AG09309 (cell line): ENCODE measurements at places on chromosomes 16 and 17.
A peak's percentile ranks its signal among the peaks of the same experiment; 100 is the strongest.

DNA sequence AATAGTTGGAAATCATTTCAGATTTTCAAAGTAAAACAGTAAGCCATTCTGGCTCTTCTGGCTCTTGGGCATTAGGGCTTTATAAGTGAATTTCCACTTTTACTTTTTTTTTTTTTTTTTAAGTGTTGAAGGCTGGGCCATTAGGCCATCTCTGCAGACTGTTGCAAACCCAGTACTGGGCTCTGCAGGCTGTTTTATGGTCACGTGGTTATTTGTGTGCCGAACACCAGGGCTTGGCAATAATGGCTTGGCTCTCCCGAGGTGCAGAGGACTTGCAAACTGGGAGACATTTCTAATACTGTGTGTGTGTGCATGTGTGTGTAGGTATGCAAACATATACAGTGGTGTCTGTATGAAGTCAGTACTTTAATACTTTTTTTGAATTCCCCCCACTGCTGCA is 194.9 kb upstream of the CDH5 start:
- no peak for DNase-seq

DNA sequence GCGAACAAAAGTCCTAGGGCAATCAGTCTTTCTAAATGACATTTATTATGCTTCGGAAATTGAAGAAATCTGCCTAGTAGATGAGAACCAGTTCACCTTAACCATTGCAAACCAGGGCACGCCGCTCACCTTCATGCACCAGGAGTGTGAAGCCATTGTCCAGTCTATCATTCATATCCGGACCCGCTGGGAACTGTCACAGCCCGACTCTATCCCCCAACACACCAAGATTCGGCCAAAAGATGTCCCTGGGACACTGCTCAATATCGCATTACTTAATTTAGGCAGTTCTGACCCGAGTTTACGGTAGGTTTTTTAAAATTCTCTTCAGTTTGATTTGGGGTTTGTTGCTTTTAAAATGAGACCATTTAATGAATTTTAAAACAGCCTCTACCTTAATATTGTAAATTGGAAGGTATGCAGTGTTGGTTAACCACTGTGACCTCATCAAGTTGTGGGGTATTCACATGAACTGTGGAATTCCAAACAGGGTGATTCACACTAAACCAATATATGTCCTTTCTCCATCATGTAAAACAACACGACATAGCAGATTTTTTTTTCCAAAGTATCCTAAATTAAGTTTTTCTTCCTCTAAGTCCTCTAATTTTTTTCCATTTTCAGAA is 6.2 kb upstream of the EVI2A start:
- DNase-seq: peak; percentile 48

- no peak for DNase-seq
Measured at GRCh38 chr16:3152991-3153368, 18.2 kb downstream of the ZNF213 start.

- peak; percentile 4 for DNase-seq
Measured at GRCh38 chr16:49701789-49702494, 154.0 kb downstream of the ZNF423 start.

- no peak for DNase-seq
Measured at GRCh38 chr16:15749371-15749770, 99.3 kb downstream of the NDE1 start.

GRCh38 chr17:40922239-40922638 is 15.2 kb downstream of the KRT23 start:
- peak; percentile 51 for DNase-seq

DNA sequence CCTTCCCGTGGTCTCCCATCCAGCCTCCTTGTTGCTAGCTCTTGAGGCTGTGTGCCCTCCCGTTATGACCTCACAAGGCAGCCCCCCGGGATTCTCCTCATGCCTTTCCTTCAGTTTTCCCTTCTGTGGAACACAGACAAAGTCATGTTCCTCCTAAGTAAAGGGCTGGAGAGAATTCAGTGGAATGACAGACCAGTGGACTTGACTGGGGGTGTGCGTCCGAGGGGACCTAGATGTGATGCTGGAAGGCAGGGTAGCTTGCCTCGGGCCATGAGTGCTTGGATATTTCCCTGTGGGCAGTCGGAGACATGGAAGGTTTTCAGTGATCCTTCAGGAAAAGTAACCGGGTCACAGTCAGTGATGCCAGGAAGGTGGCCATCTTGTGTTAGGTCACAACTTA is 240.9 kb downstream of the CCDC182 start:
- no peak for DNase-seq
